SJSA1 (cell line): ENCODE measurements at places on chromosomes 1 and 21. TPM values are rescaled to one million over a fixed set of nuclear protein-coding genes. Genes with fewer than 3 reads are reported as not detected.

DNA sequence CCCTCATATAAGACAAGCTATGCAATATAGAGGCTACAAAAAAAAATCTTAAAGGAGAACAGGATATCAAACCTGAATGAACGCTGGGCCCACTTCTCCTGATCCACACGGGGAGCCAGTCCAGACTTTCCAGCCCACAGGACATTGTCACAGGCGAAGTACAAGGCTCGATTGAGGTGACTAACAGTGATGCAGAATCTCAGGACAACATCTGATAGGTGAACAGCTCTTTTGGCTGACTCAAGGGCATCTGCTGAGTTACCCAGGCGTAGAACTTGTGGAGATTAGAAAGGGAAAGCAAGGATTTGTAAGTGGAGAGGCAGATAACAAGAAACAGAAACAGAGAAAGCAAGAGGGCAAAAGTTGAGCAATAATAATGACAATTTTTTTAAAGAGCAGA lies 1.8 kb downstream of the PEX11B start:
- DNase-seq, result no peak

DNA sequence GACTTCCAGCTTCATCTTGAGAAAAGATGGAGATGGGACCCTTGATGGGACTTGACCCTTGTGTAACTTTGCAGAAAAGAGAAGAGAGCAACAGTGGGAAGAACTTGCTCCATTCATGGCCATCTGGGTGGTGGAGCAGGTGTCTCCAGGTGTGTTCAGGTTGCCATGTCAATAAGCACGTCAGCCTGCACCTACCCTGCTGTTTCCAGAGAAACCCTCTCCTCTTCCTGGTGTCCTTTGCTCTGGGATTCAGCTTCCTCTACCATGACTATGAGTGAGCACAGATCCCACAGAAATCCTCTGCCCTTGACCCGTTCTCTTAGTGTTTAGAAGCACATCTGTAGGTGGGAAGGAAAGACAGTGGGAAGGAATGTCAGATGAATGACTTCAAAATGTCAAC lies 21.8 kb upstream of the OTUD3 start:
- no peak for DNase-seq

GRCh38 chr1:200962631-200963030 lies 60.9 kb downstream of the KIF21B start:
- DNase-seq, result no peak

DNA sequence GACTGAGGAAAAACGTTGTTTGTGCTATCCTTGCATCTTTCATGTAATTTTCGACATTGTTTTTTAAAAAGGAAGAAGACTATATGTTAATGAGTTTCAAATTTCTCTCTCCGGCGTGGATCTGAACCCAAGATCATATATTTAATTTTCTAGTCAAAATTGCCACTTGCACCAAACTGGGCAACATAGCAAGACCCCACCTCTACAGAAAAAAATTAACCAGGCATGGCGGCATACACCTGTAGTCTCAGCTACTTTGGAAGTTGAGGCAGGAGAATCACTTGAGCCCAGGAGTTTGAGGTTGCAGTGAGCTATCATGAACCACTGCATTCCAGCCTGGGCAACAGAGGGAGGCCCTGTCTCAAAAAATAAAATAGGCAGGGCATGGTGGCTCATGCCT lies 16.5 kb upstream of the RABGAP1L start:
- no peak for DNase-seq

DNA sequence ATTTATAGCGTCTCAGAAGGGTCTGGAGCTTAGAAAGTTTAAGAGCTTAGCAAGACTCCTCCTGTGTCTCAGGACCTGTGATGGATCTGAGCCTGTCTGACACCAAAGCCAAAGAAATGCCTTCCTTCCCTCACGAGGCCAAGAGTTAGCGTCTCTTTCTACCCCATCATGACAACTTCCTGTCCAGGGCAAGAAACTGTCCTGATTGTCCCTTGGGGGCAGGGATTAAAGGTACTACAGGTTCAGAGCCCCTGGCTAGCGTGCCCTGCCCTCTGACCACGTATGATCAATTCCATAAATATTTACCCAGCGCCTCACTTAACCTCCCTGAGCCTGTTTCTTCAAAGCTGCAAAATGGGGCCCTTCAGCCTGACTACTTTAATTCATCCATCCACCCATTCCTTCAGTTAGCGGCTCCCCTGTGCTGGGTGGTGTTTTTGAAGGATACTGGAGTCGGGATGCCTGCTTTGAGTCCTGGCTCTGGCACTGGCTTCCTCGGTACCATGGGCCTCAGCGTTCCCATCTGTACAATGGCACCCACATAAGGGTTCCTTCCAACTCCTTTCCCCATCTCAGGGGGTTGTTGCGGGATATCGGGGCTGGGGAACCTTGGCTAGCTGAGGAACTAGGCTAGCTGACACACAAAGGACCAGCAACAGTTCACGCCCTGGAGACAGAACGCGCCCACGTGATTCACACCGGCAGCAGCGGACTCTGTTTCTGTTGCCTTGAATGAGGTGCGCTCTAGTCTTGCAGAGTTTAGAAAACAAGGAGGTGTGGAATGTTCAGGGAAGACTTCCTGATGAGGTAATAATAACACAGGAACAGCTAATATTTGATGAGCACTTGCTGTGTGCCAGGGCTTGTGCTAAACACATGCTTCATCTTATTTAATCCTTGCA lies 23.0 kb upstream of the EPHA2 start:
- no peak for DNase-seq

DNA sequence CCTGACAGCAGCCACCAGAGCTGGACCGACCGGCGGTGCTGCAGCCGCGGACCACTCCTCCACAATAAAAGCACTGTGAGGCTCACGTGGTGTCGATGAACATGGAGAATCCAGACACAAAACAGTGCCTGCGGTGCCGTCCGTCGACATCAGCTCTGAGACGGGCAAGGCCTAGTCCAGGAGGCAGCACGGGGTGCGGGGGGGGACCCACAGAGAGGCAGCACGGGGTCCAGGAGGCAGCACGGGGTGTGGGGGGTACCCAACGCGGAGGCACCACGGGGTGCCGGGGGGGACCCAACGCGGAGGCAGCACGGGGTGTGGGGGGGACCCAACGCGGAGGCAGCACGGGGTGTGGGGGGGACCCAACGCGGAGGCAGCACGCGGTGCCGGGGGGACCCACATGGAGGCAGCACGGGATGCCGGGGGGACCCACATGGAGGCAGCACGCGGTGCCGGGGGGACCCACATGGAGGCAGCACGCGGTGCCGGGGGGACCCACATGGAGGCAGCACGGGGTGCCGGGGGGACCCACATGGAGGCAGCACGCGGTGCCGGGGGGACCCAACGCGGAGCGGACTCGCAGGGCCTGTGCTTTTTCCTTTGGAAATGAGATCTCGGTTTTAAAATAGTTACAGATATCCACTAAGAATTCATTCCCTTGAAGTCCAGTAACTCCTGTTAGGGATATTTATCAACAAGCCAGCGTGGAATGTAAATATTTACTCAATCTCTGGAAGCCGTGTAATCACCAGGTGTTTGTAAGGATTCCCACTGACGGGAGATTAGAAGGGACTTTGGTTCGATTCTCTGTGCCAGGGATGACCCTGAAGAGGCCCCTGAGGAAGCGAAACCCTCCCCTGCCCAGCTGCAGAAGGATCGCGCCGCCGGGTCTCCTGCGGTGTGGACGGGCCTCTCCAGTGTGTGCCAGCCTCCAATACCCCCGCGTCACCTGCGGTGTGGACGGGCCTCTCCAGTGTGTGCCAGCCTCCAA lies 52.1 kb downstream of the COL6A1 start:
- no peak for DNase-seq

DNA sequence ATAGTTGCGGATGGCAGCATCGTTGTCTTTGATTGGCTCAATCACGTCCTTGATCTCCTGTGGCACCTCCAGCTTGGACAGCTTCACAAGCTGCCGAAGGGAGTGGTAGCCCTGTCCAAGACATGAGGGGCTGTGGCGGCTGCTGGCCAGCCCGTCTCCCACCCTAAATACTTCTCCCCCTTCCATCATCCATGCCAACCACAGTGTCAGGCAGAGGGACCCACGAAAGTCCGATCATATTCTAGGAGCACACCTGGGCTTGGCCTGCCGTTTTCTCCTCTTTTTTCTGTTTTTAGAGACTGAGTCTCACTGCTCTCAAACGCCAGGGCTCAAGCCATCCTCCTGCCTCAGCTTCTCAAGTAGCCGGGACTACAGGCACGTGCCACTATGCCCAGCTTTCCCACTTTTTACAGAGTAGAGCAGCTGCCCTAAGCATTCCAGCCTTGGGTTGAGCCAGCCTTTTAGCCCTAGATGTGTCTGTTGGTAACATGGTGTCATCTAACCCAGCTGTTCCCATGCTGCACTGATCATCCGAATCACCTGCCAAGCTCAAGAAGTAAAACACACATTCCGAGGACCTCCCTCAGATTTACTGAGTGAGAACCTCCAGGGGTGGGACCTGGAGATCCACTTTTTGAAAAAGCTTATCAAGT lies 10.4 kb downstream of the MTHFR start:
- no peak for DNase-seq

GRCh38 chr1:24567792-24568388 lies 12.0 kb downstream of the NCMAP start:
- no peak for DNase-seq

DNA sequence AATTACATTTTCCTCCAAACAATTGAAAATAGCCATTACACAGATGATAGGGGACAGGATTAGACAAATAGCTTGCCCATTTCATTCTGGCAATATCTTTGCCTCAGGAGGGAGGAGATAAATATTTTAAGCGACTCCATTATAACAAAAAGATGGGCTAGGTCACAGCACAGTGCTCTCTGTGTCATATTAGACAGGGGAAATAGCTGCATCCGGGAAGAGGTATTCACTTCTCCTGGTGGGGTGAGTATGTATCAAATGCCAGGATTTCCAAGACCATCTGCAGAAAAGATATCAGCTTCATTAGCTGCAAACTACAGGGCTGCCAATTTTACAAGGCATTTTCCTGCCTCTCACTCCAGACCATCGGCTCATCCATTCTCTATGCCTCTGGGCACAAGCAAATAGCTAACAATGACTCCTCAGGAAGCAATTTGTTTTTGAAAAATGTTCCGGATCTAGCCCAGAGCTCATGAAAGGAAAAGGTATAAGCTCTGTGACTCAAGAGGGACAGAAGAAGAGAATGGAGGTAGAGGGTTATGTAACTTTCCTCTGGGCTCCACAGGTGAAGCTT lies 41.9 kb upstream of the ANGPTL7 start:
- no peak for DNase-seq

DNA sequence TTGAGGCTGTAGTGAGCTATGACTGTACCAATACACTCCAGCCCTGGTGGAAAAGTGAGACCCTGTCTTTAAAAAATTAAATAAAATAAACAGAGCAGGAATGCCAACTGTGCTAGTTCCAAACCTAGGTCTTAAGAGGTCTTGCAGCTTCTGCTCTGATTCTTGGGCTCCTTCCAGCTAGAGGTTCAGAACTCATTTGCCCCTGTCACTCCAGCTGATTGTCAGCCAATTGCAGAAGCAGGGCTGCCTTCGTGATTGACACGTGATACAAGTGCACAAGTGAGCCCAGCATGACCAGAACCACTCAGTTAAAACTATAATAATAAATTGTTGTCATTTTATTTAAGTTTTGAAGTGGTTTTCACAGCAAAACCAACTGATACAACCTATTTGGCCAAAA lies 298.4 kb downstream of the USP25 start:
- no peak for DNase-seq

DNA sequence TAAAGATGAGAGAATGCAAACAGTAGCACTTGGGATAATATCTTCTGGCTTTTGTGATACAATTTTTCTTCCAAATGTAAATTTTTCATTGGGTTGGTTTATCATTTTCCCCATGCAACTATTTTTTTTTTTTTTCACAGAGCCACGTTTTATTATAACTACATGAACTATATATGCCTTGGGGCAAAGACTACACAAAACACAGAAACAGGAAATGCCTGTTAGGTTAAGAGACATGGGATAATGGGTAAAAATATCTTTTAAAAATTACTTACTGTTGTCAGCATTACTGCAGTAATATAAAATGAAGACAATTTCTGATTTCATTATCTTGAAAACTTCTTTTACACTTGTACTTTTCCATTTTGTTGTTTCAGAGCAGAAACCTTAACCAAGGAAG lies 74.6 kb downstream of the DISP1 start:
- no peak for DNase-seq

DNA sequence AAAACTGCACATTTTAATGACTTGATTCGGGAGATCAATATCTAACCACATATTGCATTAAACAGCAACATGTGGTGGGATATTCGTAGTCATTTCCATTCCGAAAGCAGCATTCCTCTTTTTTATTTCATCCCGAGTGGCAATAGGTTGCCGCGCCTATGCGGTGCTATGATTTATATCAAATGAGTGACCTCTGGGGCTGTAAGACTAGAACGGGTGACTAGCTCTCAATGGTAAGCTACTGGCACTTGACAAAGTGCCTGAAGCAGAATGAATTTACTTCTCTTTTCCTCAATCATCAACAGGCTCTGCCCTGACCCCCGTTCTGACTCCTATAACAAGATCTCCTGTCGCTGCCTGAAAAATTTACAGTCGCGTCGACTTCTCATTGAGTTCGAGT lies 162.3 kb downstream of the ZNF281 start:
- no peak for DNase-seq

DNA sequence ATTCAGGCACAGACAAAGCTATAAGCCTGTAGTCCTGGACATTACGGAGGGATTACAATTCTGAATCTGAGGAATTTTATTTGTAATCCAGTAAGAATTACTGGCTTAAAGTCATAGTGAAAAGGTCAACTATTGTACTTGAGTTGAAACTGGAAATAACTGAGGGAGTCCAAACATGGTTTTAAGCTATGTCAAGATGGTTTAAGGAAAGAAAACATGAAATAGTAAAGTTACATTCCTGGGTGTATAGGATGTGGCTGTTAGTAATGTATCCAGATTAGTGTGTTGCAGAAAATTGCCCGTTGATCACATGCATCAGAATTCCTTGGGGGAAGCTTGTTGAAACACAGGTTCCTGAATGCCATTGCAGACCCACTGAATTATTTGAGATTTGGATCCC lies 124.8 kb upstream of the GORAB start:
- DNase-seq, result no peak

GRCh38 chr1:236394879-236395229 lies 768 bp downstream of the EDARADD start:
- no peak for DNase-seq

- no peak for DNase-seq
Observed at GRCh38 chr1:6212193-6212959, 6.5 kb downstream of the RNF207 start.

GRCh38 chr1:180221462-180221861 lies 8.6 kb upstream of the LHX4 start:
- DNase-seq, result no peak

DNA sequence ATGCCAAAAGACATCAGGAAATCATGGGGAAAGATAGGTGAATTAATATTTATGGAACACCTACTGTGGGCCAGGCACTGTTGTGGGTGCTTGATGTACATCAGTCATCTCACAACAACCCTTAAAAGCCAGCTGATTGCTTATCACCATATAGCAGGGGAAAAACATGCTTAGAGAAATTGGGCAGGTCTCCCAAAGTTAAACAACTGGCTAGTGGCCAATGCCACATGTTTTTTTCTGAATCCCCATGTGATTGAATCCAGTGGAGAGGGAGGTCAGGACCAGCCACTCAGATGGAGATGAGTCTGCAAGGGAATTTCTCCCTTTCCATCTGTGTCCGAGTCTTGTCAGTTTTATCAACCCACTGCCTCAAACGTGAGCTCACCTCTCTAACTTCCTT lies 33.5 kb downstream of the UTP25 start:
- no peak for DNase-seq

Gene CFAP126
- total RNA-seq, result not detected in 2 replicates

Gene DNASE2B
- not detected in 2 replicates for total RNA-seq

Gene CFAP45
- 0.61 TPM in 1 of 2 replicates, not detected in the other for total RNA-seq

Gene HSD3B2
- not detected in 2 replicates for total RNA-seq
